ENCODE measurements at places on chromosomes 5 and 9. TPM values are rescaled to one million over a fixed set of nuclear protein-coding genes. Genes with fewer than 3 reads are reported as not detected.

DNA sequence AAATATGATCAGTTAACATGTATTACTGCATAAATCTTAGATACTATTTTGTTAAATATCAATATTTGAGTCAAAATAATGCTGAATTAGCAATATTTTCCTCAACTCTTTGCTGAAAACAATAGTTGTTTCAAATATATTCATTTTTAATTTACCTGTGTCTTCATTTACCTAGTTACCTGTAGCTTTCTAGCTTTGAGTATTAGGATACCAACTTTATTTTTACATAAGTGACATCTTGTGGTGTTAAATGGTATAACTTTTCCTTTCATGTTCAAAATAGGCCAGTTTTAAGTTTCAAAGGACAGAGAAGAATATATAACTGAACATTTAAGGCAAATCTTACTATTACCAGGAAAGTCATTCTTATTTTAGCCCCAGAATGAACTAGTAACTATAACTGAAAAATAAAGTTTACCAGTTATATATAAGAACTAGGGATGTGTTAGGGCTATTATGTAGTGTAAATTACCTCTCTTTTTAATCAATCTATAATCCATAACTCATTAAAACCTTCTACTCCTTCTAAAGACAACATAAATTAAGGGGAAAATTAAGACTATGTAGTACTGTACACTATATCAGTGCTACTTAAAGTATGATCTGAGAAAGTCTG lies 25.3 kb downstream of the AP3B1 start:
- no peak for DNase-seq

- no peak for DNase-seq
Observed at GRCh38 chr5:75844301-75844700, 127.1 kb upstream of the POC5 start.

DNA sequence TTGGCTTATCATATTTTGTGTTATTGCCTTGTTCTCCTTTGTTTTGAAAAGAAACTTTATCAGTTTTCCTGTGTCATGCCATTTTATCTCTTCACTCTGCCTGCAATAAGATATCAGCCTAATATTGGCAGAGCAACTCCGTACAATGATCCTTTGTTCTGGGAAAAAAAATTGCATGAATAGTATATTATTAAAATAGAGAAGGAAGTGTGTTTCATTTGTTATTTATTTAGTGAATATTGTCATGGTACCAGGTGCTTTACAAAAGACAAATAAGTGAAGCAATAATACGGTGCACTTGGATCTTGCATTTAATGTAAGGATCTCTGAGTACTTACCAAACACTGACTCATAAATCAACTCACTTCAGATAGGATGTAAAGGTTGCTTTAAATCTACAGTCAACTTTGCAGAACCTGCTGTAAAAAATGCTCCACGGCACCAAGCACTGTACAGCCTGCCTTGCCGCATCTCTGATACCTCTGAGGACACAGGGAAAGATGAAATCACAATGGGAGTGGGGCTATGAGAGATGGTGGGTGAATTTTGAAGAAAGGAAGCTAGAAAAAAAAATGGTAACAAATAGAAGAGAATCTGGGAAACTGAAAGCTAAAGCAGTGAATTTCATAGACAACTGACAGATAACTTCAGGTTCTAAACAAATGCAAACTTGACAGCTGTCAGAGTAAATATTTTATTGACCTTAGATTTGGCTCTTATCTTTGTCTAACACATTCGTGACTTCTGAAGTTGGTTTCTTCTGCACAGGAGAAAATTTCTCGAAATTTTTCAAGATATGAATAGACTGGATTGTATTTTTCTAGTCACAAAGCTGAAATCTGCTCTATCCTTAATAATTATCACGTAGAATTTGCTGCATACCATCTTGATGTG lies 232.1 kb downstream of the ENC1 start:
- no peak for DNase-seq

The TXNDC8 gene
- total RNA-seq, result not detected

DNA sequence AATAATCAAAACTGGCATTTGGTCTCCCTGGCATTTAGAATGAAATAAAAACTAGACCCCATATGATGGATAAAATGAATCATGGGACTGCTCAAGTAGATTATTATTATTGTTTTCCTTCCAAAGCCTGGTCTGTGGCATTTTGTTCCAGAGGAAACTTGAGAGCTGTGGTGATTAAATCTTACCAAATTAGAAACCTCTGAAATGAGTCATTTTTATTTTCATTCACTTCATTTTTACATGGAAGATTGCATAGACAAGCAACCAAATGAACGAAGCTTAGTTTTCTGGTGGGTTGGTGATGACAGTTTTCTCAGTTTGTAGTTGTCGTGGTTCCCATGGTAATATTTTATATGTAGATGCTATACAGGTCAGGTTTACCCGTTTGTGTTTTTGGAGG lies 23.4 kb downstream of the PAM start:
- DNase-seq, result no peak

DNA sequence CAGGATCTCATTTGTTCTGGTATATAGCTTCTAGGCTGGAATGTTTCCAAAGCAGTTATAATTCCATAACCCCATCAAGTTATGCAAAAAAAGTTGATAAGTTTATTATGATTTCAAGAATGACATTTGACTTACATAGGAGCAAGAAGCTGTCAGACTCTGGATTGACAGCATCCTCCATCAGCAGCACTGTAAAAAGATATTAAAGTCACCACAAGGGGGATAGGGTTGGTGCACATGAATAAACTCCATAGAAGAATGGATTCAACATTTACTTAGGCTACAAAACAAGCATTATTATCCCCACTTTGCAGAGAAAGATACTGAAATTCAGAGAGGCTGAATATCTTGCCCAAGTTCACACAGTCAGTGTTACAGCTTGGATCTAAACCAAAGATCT lies 208.9 kb upstream of the SLC30A5 start:
- DNase-seq, result no peak

GRCh38 chr5:132204371-132205135 lies 23.1 kb downstream of the P4HA2 start:
- no peak for DNase-seq

- DNase-seq, result no peak
Observed at GRCh38 chr5:142360607-142361120, 35.8 kb upstream of the SPRY4 start.

DNA sequence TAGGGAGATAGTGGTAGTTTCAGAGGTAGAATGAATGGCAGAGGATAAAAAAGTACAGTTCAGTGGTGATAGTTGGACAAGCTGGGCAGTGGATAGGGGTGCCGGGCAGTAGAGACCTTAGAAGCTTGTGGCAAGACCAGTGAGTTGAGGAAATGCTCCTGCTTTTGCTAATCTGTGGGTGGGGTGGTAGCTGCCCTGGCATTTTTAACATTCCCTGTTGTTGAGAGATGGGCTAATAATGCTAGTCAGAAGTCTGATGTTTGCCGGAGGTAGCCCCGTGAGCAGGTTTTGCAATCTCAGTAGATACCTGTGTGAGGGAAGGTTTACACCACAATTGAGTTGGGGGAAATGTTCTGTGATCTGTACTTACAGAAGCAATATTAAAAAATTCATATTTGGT lies 91.1 kb downstream of the TRIO start:
- no peak for DNase-seq

The ZNF354C gene
- total RNA-seq, result 2.7 TPM

The PCDHGA4 gene
- total RNA-seq, result 0.92 TPM

DNA sequence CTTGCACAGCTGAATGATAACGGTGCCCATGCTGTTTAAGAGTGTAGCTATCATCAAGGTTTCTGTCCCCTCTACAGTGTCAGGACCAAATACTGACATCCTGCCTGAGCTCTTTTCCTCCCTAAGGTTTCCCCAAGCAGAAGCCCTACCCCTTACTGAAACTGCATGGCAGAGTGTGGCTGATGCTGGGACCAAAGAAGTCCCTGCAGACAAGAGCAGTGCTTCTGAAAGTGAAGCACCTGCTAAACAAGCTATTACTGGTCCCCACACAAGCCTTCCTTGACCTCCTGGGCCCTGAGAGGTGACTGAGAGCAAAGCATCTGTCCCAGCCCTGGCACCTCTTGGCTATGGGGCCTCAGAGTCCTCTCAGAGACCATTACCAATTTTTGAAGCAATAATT lies 56.1 kb downstream of the CFAP90 start:
- no peak for DNase-seq

The SPINK13 gene
- total RNA-seq, result not detected

- DNase-seq, result no peak
Observed at GRCh38 chr5:152364172-152364571, 40.9 kb downstream of the NMUR2 start.

The FRMPD1 gene
- 0.09 TPM for total RNA-seq

The SLC36A3 gene
- not detected for total RNA-seq

The NEUROG1 gene
- total RNA-seq, result not detected

The NMUR2 gene
- total RNA-seq, result not detected

- DNase-seq, result no peak
Observed at GRCh38 chr5:96432216-96433065, 607 bp downstream of the PCSK1 start.

GRCh38 chr5:79241535-79241979 lies 5.6 kb downstream of the JMY start:
- DNase-seq, result no peak

DNA sequence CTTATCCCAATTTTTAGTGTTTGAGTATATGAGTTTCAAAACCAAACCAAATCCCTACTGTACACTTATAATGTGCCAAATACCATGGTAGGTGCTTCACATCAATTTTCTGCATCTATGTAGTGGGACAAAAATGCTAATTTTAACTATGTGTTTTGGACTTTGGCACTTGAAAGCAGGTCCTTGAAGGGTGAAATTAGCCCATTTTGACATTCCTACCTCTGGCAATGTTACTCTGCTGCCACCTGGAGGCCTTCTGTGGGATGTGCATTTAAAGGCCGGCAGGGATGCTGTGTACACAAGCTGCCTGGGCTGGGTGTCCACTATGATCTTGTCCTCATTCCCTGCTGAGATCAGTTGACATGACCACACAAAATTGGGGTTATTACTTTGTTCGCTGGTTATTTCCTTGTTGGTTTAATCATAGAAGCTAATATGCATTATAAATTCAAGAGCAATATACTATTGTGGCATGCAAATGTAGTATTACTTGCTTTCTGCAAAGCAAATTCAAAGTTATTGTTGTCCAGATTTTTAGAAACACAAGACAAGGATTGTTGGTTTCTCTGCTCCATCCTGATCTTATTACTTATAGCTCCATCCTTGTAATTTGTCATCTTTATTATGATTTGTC lies 166.8 kb downstream of the ARHGEF28 start:
- DNase-seq, result peak; percentile 75

DNA sequence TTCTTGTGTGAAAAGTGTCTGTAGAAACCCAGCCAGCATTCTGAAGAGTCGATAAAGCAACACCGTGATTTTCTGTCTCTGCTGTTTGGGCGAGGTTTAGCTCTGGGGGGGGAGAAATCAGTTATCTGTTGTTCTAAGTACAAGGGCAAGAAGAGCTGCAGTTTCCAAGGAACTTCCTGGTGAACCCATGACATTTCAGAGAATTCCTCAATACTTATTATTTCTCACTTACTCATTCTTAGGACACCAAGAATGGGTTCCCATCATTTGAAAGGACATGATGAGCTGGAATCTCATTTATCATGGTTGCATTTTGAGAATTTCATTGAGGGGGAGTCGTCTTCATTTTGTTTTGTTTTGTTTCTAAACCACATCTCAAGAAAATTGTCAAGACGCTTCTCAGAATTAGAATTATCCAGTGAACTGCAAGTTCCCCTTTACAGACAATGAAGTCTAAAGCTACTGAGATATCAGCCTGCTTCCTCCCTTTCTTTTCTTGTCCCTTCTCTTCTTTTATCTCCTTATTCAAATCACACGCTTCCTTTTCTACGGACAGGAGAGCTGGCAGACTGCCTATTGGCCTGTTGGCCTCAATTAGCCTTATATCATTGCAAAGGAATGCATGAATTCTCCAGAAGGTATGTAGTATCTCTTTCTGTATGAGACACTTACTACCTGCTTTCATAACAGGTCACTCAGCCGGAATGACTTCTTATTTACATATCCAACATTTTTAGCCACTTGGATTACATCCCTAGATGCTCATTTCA lies 53.7 kb downstream of the ZNF462 start:
- no peak for DNase-seq

DNA sequence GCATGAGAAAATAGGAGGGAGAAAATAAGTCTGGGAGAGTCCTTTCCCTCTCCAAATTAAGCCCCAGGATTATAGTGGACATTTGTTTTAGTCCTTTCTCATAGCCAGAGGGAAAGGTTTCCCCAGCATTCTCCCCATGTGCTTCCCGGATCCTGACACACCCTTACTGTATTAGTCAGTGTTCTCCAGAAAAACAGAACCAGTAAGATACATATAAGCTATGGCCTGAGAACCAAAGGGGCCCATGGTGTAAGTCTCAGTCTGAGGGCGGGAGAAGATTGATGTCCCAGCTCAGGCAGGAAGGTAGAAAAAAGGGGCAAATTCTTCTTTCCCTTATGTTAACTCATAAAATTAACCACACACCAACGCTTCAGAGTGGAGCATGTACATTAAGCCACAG lies 25.6 kb upstream of the SPATA31D4 start:
- no peak for DNase-seq

- no peak for DNase-seq
Observed at GRCh38 chr9:86598411-86599239, 244.4 kb upstream of the TUT7 start.

The FOXI1 gene
- not detected for total RNA-seq

The ANKRD31 gene
- total RNA-seq, result 0.05 TPM

The SLCO6A1 gene
- not detected for total RNA-seq

- no peak for DNase-seq
Observed at GRCh38 chr5:133240425-133241091, 188.7 kb downstream of the HSPA4 start.

- no peak for DNase-seq
Observed at GRCh38 chr5:180006141-180006540, 65.4 kb downstream of the RNF130 start.

DNA sequence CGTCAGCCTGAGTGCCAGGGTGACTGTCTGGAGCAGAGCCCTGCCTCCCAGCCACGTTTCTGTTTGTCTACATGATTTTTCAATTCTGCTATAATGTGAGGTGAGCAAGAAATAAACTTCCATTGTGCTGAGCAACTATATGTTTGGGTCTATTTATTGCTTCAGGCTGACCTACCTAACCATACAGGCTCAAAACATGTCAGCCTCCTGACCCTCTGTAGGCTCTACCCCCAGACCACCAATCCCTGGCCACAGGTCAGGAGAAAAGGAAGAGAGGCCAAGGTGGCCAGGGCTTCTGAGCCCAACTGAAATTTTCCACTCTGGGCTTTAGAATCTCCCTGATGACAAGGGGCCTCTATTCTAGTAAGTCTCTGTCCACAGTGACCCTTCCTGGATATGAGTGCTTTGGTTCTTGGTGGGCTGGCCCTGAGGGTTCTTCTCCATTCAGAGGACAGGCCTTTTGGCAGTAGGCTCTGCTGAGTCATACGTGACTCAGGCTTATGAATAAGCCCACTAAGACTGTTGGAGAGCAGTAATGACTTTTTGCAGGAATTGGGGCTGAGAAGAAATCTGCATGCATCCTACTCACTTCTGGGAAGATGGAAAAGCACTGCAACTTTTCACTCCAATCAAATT lies 117.2 kb upstream of the TBCA start:
- DNase-seq, result no peak

The CSNK1G3 gene
- total RNA-seq, result 28.9 TPM

GRCh38 chr9:37746448-37747270 lies 6.9 kb upstream of the TRMT10B start:
- no peak for DNase-seq

GRCh38 chr5:126659805-126660482 lies 59.2 kb downstream of the PHAX start:
- no peak for DNase-seq

All from liver (tissue), 10 donors.